ENCODE measurements at places on chromosomes 16 and 17.

DNA sequence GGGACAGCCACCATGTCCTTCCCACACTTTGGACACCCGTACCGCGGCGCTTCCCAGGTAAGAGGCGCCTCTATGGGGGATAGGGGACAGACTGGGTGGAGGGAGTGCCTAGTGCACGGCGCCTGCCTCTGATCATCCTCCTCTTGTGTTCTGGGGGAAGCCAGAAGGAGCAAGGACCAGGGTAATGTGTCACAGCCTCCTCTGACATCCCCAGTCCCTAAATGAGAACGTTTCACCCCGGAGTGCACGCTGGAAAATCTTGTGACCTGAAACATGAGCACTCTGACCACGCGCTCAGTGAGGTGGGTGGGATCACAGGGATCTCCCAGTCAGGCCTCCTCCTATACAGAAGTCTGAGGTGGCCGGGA, 1.1 kb downstream of the IRX6 start:
- no peak for DNase-seq

GRCh38 chr17:65984299-65984698, 207.6 kb downstream of the CEP112 start:
- DNase-seq, result no peak

- DNase-seq, result no peak
These were observed 55.3 kb downstream of the RBFOX3 start for GRCh38 chr17:79555543-79555942.

GRCh38 chr17:74768069-74768762, 7.9 kb downstream of the NAT9 start:
- no peak for DNase-seq

GRCh38 chr16:83040174-83040573, 413.4 kb downstream of the CDH13 start:
- DNase-seq, result no peak

DNA sequence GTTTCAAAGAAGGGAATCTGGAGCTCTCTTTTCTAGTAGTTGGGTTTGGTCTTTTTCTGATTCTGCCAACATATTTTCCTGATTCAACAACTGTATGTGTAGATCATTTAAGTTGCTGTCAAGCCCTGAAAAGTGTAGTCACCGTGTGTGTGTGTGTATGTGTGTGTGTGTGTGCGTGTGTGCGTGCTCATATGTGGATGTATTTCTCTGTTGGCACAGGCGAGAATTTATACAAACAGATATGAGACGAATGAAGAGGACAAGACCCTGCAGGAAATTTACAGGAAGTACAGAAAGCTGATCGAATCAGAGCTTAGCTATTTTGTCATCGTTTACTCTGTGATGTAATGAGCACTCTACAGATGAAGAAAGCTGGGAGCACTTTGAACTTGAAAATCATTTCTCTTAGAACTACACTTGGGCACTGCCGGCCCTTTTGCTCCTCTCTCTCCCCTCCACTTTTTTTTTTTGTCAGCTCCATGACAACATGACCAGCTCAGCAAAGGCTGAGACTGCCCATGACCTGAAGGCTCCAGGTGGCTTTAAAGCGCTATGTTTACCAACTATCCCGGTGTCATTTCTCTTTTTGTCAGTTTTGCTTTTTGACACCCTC, 11.2 kb downstream of the FBXO39 start:
- DNase-seq, result no peak

DNA sequence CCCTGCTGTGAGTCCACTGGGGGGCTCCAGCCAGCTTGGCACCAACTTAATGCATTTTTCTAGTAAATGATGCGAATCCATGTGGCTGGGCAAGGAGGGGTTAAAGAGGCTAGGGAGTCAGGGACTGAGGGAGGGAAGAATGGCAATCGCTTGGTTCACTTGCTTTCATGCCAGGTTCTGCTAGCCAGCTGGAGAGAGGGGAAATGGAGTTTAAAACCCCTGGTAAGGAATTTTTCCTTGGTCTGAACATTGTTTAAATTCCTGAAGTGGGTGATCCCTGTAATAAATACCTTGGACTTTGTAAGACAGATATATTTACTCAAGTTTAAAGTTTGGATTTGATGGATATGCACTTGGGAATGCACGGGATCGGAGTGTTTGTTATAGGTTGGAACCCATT, 22.8 kb downstream of the ANKFN1 start:
- no peak for DNase-seq

GRCh38 chr17:8693328-8693727, 51.3 kb downstream of the CCDC42 start:
- DNase-seq, result no peak

DNA sequence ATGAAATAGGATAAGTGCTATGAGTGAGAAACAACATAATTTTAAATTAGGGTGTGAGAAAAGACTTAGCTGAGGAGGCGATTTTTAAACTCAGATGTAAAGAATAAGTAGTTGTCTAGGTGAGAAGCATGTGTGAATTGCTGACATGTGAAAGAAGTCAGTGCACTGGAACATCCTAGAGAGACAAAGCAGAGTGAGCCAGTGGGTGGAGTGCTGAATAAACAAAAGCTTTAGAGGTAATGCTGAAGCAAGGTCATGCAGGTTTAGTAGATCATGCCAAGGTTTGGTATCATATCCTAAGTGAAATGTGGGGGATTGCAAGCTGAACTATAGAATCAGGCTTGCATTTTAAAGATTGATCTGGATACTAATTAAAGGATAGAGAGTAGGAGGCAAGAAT, 89.4 kb downstream of the KIF2B start:
- no peak for DNase-seq

DNA sequence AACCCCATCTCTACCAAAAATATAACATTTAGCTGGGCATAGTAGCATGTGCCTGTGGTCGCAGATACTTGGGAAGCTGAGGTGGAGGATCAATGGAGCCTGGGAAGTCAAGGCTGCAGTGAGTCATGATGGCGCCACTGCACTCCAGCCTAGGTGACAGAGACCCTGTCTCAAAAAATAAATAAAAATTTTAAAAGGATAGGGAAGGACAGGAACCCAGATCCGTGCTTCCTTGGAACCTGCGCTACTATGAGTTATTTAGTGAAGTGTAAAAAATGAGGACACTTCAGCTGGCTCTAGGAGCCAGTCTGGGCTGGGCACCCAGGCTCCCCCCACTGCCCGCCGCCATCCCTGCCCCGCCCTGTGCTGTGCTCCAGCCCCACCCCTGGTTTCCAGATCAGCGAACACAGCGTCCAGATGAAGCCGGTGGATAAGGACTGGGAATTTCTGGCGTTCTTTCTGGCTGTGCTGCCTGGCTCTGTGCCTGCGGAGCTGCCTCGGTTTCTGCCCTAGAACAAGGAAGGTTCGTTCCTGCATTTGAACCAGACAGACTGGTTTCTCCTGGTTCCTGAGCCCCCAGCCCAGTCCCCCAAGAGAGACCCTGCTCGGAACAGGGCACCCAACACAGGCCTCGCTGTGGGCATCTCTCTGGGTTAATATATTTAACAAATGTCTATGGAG, 18.5 kb downstream of the PLLP start:
- DNase-seq, result peak; percentile 87

DNA sequence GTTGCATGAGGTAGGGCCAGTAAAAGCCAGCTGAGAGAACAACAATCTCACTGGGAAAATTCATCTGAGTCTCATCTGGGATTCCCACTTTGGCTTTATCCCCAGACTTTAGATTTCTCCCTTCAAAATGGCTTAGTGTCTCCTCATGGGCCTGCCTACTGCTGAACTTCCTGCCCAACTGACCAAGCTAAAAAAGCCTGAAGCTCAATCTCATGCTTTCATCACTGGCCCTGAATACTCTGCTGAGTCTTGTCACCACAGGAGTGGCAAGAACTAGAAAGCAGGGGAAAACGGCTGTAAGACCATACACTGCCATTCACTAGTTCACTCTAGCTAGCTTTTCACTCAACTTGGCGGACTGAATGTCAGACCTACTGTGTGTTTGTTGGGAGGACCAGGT, 96.4 kb upstream of the NOG start:
- no peak for DNase-seq

GRCh38 chr17:63446753-63447470, 806 bp upstream of the CYB561 start:
- DNase-seq, result peak; percentile 77

GRCh38 chr16:49994006-49994405, 31.0 kb upstream of the CNEP1R1 start:
- no peak for DNase-seq

- no peak for DNase-seq
These were observed 51.7 kb upstream of the NACA2 start for GRCh38 chr17:61642768-61643167.

DNA sequence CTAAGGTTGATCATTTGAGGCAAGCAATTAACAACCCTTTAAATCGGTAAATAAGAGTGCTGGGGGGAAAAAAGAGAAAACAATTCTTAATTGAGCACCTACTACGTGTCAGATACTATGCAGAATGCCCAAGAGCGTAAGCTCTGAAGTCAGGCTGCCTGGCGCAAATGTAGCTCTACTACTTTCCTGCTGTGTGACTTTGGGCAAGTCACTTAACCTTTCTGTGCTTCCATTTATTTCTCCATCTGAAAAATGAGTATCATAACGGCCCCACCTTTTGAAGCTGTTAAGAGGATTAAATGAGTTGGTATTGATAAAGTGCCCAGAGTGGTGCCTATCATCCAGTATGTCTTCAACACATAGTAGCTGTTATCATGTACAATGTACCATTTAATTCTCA, 102.0 kb downstream of the CACNG3 start:
- DNase-seq, result no peak

DNA sequence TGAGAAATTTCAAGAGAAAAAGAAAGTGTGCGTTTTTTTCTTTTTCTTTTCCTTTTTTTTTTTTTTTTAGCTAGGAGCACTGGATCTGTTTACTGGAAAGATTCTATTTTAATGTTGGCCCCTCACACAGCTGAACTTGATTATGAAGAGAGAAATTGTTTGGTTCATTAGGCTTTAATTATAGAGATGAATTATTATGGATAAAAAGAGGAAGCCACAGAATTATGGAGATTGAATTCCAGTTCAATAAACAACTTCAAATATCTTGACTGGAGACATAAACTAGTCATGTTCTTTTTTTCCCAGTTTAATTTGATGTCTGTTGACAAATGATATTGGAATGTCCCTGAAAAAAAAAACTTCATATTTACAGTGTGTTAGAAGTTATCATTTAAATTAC, 152.0 kb upstream of the HS3ST3A1 start:
- no peak for DNase-seq

GRCh38 chr16:84531671-84532111, 27.2 kb upstream of the MEAK7 start:
- DNase-seq, result no peak

DNA sequence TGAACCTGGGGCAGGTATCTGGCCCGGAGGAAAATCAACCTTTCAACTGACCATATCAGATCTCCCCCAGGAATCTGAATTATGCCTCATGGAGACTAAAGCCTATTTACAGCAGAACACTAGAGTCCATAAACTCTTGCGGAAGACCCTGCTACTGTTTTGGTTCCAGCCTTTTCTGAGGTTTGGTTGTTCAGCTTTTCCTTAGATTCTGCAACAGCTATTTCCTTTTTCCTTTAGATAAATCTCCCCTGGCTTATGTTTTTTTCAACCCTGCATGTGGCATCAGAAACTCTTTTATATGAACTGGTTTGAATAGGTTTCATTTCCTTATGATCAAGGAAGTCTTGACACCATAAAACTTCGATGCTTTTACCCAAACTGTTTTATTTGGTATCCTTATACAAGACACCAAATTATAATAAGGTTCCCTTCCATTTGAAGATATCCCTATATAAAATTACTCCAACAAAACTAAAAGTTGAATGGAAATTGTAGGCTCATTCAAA, 13.1 kb downstream of the SPOP start:
- DNase-seq, result no peak

GRCh38 chr16:83744441-83744981, 63.3 kb upstream of the HSBP1 start:
- DNase-seq, result no peak

GRCh38 chr17:27551701-27552248, 79.2 kb upstream of the LGALS9 start:
- DNase-seq, result peak; percentile 52

- DNase-seq, result no peak
These were observed 2.2 kb upstream of the C17orf58 start for GRCh38 chr17:67998466-67998865.

DNA sequence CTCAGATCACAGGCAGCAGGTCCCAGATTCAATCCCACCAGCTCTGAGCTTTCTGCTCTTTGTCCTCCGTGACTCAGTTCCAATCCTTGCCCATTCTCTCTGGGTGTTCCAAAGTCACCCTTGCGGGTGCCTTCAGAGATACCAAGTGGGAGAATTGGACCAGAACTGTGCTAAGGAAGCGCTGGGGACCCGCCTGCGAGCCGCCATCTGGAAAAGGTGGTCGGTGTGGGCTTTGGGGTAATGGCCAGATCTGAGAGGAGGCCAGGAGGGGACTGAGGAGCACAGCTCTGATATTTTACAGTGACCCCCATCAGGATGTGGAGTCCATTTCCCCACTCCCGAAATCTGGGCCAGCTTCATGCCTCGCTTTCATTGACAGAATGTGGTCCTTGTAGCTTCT, 152.6 kb downstream of the SDK2 start:
- no peak for DNase-seq

DNA sequence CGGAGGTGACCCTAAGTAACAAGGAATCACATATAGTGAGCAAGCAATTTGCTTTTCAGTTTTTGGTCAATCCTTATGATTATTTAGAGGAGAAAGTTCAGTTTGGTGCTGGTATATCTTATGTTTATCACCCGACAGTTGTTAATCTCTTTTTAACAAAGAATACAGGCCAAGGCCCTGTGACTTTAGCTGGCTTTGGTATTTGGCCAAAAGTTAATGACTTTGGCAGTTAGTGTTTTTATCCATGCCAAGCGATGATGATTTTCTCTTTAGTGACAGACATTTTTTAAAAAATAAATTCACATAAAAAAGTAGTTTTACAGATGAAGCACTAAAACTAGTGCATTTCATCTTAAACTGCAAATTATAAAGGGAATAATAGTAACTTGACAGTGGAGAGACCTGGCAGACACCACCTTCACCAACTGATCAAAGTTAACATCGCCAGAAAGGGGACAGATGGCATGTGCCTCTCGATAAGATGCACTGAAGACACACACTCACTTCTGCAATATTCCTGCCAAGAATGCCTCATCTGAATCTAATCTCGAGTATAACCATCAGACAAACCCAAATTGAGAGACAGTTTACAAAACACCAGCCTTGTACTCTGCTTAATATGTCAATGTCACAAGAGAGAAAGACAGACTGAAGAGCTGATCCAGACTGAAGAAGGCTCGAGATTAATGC, 6.9 kb downstream of the DEXI start:
- DNase-seq, result no peak

Data from K562 (cell line).